Activated CD4-positive, alpha-beta T cell treated with anti-CD3 and anti-CD28 coated beads for 24 hours (primary cell): ENCODE measurements at places on chromosomes 5 and 9.

DNA sequence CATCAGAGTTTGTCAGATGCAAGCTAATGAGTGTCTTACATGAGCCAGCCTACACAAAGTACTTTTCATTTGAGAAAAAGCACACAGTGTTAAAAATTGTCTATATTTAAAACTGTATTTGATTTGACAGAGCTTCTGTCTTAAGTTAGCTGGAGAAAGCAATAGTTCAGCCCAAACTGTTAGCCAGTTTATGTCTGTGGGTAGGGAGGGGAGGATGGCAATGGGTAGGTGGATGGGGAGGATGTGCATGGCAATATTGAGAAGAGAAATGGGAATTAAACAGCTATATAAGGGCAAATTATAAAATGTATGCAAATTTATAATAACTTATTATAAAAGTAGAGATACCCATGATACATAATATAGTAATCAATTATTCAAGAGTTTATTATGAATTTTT is 31.3 kb downstream of the CDH9 start:
- DNase-seq, result no peak

- DNase-seq, result peak; percentile 13
Observed at GRCh38 chr5:43631182-43631910, 28.4 kb downstream of the NNT start.

GRCh38 chr5:83368319-83368718 is 103.2 kb upstream of the VCAN start:
- no peak for DNase-seq

GRCh38 chr9:129568560-129569501 is 52.1 kb downstream of the C9orf50 start:
- DNase-seq, result no peak

DNA sequence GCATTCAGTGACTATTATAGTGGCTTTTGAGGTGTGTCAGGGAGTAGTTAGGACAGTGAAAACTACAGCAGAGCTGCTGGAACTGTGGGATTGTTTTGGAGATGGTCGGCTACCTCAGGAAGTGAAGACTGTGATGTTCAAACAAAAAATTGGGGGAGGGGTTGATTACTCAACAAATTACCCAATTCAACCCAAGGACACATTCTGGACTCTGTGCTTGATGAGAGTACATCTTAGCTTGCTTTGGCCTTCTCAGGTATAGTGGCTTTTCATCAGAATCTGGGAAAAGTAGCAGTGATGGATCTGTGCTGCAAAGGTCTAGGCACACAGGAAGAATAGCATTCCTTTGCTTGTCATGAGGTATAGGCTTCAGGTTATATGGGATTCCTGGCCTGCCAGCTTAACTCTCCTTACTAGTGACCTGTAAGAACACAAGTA is 47.0 kb downstream of the SLC44A1 start:
- no peak for DNase-seq

DNA sequence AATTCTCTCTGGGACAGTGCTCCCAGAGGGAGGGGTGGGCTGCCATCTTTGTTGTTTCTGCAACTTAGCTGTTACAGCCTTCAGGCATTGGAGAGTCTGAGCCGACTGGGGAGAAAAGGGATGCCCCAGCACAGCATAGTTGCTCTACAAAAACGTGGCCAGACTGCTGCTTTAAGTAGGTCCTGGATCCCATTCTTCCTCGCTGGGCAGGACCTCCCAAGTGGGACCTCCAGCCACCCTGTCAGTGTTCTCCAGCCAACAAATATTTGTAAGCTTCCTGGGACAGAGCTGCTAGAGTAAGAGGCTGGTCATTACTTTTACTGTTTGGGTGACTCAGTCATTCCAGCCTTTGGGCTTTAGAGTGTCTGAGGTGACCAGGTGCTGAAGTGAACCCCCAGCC is 292.7 kb upstream of the NREP start:
- no peak for DNase-seq

GRCh38 chr5:74952406-74952805 is 86.2 kb upstream of the FAM169A start:
- DNase-seq, result no peak

- no peak for DNase-seq
Observed at GRCh38 chr9:105361873-105362272, 86.0 kb upstream of the FSD1L start.

DNA sequence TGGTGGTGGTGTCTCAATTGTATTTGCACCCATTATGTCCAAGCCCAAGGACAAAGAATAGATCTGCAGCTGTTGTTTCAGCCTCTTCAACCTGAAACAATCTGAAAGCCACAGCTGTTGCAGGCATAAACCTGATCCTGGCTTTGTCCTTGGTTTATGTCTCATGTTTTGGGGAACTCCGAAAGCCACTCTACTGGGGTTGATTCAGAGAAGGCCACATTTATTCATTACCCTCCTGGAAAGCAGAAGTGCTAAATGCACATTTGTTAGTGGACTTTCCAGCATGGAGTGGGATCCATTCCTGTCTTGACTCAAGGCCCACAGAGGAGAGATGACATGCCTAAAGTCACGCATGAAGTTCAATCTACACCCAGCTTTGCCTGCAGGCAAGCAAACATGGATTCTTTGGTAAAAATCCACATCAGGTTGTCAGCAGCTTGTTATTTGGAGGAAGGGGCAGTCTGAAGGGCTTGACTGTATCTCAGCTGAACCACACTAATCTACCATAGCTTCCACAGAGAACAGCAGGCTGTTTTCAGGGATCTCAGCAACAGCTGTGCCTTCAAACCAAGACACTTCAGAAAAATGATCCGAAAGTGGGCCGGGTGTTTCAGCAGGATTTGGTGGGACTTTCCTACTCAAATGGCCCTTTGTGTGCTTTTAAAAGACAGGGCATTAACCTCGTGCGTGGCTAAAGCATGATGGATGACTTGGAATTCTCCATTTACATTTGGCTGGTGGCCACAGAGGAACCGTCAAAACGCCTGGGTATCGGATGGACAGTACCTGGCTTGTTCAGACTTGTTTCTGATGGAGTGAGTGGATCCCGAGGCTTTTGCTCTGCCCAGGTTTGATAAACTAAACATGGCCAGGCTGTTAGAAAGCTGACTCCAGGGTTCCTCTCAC is 36.2 kb upstream of the ADAM19 start:
- no peak for DNase-seq

- no peak for DNase-seq
Observed at GRCh38 chr9:86763791-86764190, 183.5 kb downstream of the GAS1 start.

GRCh38 chr9:107807183-107807582 is 317.6 kb upstream of the KLF4 start:
- DNase-seq, result no peak

DNA sequence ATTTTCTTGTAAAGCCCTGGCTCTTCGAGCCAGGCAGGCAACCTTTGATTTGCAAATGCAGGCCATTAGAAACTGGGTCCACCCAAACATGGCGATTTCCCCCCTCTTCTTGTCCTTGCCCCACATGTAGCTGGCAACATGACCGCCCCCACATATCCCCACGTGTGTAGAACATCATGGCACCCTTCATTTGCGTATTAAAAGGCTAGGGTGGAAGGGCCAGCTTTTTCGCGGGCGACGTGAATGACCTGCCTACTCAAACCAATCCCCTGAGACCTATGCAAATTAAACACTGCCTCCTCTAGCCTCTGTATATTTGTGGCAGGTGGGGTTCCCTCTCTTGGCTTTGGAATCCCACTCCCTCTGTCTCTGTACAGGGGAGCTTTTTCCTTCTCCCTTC is 107.0 kb upstream of the CLINT1 start:
- DNase-seq, result no peak

GRCh38 chr5:142016556-142016955 is 3.7 kb upstream of the GNPDA1 start:
- DNase-seq, result no peak

- no peak for DNase-seq
Observed at GRCh38 chr5:131394128-131394527, 130.3 kb downstream of the CDC42SE2 start.

- no peak for DNase-seq
Observed at GRCh38 chr5:10825897-10826644, 65.0 kb upstream of the DAP start.

DNA sequence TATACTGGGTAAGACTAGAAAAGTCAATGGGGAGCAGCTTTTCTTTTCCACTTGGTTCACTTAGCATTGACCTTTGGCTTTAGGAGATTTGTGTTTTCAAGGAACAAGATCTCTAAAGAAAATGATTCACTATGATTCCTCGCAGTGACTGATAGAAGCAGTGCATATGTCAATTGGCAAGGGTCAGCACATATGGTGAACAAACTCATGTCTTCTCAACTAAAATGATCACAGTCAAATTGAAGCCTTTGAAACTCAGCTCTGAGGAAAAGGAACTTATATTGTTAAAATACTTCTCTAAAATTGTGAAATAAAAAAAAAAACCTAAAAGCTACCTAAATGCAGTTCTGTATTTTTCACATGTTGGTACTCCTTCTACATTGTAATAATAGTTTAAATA is 43.2 kb upstream of the IL7R start:
- DNase-seq, result no peak

- no peak for DNase-seq
Observed at GRCh38 chr9:27527702-27528075, 1.9 kb downstream of the MOB3B start.

- no peak for DNase-seq
Observed at GRCh38 chr5:77329664-77330430, 119.4 kb downstream of the PDE8B start.

DNA sequence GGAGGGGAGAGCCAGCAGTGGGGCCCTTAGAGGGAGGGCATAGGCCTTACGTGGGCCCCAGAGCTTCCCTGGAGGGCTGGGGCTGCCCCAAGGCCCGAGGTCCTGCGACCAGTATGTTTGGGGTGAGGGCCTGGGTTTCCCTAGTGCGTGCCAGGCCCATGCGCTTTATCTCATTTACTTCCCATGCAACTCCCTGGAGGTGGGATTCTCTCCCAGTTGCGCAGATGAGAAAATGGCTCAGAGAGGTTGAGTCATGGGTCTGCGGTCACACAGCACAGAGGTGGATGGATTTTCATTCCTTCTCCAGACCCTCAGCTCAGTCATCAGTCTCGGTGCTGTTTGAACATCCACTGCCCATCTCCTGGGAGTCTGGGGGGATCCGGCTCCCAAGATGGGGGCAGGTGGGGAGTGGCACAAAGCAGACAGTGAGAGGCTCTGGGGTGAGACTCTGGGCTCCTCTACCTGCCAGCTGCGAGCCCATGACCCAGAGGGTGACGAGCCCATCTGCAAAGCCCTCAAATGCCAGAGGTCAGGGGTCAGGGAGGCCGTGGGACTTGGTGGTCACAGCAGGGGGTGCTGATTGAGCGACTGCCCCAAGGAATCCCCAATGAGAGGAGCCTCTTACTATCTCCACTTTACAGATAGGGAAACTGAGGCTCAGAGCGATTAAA is 171.2 kb downstream of the GAPVD1 start:
- no peak for DNase-seq

DNA sequence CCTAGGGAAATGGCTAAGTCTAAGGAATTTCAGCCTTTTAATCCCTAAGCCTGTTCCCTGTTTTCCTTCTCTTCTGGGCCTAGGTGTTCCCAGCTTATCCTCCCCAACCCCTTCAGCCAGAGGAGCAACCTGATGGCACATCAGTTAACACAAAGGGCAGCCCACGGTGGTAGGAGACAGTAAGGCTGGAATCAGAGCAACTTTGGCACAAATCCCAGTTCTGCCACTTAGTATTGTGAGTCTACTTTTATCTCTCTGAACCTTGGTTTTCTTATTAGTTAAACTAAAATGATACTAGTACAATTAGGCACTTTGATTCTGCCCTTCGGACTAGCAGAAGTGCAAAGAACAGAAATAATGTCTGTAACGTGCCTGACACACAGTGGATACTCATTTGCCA is 246.8 kb downstream of the SAXO1 start:
- DNase-seq, result no peak

DNA sequence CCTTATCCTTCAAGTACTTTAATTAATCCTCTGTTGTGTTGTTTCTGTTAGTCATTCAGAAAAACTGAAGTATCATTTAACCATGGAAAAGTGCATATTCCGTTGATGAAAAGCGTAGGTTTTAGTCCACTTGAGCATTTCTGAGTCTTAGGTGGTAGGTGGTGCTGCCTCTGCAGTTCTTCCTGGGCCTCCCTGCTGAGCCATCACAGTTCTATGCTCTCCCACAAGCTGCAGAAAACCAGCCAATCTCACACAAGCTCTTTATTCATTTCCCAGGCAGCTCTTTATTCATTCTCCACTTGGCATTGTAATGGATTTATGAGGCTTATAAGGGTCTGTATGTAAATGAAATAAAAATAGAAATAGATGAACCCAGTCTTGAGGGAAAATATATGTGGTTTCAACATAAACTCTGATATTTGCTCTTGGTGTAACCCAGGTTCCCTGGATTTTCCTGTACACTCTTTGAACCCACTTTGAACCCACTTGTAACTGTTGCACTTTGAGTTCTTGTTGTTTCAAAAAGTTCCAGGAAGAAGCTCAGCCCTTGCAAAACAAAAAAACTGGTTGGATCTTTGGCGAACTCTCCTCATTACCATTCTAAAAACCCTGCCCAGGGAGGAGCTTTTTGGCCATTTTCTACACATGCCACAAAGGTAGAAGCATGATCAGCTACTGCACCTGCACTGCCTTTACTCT is 56.0 kb downstream of the ZNF510 start:
- no peak for DNase-seq

- no peak for DNase-seq
Observed at GRCh38 chr5:158802941-158803341, 296.8 kb downstream of the EBF1 start.

- DNase-seq, result no peak
Observed at GRCh38 chr5:157252711-157253465, 13.0 kb upstream of the CYFIP2 start.

DNA sequence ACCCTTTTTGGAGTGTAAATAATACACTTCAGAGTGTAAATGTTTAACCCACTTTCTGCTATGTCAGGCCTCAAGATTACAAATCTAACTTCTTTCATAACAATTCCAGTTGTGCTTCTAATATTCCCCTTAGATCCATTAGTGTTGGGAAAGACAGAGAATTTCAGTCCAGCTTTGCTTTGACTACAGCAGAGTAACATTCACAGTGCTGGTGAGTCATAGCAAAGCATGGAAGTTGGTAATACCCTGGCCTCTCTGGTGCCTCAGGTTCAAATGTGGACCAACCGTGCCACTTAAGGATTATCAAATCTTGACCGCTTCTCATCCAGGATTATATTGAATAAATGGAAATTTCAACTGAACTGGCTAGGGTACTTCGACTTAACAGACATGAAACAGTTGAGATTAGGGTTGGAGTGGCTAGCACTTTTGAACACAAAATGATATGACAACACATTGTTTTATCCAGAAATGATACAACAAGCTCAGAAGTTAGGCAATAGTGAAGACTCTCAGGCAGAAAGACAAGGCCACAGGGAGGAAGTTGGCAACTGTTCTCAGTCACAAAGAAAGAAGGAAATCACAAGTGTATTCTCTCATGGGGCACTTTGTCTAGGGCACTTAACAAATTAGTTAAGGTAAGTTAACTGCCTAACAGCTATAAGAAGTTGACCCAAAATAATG is 24.4 kb upstream of the RASA1 start:
- DNase-seq, result no peak

DNA sequence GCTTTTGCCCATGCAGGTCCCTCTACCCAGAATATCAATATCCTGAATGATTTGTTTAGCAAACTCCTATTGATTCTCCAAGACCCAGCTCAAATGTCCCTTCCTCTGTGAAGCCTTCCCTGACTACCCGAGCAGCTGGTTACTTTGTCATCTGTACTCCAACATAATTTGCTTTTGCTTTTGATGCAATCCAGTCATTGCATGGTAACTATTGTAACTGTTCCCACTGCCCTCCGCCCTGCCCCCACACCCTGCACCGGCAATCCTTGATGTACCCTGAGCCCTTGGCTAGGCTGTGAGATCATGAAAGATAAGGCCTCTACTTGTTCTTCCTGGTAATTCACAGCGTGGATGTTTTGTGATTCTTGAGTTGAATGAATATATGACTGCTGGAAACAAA is 119.9 kb upstream of the BOD1 start:
- no peak for DNase-seq

- no peak for DNase-seq
Observed at GRCh38 chr9:117718085-117718484, 13.9 kb downstream of the TLR4 start.
